ENCODE measurements at places on chromosomes 13 and 19.

- DNase-seq = no peak
Observed at GRCh38 chr19:40721936-40722661, 5.2 kb downstream of the ITPKC start.

GRCh38 chr19:38270587-38271167, 6.3 kb downstream of the SPINT2 start:
- no peak for DNase-seq

DNA sequence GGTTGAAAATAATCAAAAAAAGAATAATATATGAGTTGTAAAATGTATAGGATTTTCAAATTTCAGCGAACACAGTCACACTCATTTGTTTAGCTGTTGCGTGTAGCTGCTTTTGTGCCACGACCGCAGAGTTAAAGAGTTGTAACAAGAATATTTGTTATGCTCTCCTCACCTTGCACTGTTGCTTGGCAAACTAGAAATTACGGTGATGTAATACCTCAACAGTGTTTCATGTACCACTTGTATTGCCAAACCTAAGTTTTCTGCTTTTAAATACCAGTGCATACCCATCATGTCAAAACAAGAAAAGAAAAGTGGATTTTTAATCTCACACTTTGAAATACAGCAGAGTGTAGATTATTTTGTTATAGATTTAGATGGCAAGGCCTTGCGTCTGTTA, 201.1 kb downstream of the NBEA start:
- no peak for DNase-seq

DNA sequence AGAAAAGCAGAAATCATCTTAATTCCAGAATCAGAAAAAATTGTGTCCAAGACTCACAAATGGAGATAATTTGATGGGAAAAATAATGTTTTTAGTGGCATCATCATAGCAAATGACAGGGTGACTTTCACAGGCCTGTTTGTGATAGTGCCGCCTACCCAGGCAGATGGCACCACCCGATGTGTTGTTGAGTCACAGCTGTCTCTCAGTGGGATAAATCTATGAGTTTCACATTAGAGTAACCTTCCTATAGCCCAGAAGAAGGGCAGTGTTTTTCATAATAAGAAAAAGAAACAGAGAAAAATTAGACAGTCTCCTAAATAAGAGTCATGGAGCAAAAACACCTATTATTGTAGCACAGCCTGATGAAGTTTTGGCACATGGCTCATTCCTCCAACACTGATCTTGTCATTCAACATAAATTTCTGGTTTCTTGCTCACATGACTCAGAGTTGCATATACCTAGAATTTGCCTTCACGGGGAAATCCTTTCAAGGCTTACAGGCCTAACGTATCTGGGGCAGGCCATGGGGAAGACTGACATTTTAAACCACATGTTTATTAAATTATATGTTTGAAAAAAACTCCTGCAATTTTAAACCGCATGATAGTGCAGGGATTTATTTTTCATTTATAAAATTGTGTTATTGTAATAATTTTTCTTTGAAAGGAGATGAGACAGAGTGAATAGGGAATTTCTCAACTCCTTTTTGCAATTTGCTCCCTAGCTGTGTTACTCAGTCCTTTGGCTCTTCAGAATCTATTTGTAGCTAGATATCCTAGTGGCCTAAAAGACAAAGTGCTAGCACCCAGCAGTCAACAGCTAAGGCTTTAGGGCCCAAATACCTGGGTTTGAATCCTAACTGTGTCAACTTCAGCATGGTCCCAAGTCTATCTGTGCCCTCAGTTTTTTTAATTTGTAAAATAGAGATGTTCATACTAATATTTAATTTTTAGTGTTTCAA, 393.7 kb downstream of the NDFIP2 start:
- no peak for DNase-seq

GRCh38 chr13:98175043-98175442, 2.0 kb downstream of the RNF113B start:
- DNase-seq = no peak

GRCh38 chr19:38063928-38064327, 156.9 kb downstream of the SIPA1L3 start:
- DNase-seq = no peak

GRCh38 chr19:42068756-42069571, 1.0 kb downstream of the GRIK5 start:
- no peak for DNase-seq

- DNase-seq = no peak
Observed at GRCh38 chr13:43235028-43235427, 211.6 kb downstream of the DNAJC15 start.

GRCh38 chr13:105915146-105915850, 620.2 kb downstream of the EFNB2 start:
- DNase-seq = no peak

DNA sequence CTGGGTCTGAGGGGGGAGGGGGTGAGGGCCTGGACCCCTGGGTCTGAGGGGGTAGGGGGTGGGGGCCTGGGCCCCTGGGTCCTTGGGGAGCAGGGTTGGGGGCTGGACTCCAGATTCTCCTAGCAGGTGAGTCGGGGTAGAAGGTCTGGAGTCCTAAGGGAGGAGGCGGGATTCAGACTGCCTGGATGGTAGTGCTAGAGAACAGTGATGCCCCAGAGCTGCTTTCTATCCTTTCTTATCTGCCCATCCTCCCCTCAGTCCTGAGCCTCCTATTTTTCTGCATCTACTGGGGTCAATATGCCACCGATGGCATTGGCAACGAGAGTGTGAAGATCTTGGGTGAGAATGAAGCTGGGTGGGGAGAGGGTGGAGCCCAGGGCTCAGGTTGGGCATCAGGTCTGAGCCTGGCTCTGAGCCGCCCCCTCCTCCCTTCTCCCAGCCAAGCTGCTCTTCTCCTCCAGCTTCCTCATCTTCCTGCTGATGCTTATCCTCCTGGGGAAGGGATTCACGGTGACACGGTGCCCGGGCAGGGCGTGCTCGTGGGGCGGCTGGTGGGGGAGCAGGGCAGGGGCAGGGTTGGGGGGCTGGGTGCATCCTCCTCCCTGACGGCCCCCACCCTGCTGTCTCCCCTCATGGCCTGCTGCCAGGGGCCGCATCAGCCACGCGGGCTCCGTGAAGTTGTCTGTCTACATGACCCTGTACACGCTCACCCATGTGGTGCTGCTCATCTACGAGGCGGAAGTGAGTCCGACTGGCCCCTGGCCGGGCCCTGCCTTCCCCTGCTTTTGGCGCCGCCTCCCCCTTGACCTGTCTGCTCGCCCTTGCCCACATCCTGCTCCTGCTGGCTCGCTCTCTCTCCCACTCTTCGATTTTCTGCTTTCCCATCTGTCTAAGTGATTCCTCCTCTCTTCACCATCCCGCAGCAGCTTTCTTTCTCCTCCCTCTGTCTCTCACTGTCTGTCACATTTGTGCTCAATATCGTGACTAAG, 3.4 kb downstream of the TMEM145 start:
- DNase-seq = no peak

DNA sequence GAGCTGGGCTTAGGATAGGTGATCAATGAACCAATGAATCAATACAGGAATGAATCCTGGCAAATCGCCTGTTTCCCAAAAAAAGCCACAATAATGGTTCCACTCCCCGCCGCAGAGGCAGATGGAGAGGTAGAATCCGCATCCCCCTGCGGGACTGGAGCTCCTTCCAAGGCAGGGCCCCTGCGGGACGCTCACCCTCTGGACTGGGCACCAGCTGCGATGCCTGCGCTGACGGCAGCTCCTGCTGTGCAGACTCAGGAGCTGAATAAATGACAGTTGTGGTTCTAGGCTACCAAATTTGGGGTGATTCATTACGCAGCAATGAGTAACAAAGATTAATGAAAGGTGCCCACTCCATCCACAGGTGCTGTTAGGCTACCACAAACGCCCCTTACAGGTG, 8.8 kb upstream of the CDC34 start:
- DNase-seq = no peak

- DNase-seq = no peak
Observed at GRCh38 chr19:19137556-19138108, 646 bp downstream of the TMEM161A start.

DNA sequence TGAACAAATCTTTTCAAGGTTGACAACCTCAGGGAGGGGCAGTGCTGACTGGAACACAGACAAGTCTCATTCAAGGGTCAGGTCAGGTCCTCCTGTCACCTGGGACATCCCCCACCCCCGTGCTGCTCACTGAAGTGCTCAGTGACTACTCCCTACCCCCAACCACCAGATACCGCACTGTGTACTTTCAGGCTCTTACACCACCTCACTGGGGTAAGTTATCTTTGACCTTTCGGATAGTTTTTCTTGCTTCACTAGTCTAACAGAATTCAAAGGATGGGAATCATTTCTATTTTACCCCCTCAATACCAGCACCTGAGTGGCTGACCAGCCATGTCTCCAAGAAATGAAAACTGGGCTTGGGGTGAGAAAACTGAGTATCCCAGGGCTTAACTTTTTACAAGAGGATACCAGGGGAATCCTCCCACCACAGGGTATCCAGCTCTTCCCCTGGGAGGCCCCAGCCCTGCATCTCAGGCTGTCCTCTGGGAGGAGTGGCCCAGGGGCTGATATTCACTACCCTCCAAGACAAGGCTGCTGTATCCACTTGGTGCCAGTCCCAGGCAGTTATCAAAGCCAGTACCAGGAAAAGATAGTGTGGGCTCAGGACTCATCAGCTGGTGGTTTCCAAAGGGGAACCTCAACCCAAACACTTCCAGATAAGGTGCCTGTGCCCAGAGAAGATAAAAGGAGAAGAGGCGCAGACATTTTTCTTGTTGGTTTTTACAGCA, 2.1 kb downstream of the ZNF563 start:
- peak; percentile 61 for DNase-seq

DNA sequence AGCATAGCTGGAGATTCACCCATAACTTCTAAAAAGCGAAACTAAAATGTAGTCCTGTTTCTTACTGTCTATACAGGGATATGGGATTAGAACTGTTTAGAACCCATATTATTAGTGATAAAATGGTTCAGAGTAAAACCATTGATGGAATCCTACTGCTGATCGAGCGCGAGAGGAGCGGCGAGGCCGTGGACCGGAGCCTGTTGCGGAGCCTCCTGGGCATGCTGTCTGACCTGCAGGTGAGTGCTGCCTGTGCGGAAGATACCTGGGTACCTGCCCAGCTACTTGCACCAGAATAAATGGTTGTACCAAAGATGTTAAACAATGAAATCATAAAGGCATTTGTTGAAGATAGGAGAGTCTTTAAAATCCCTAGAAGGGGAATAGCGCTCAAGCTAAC, 23.7 kb downstream of the CUL4A start:
- no peak for DNase-seq
